Ovary (tissue), 10 donors: ENCODE measurements at places on chromosomes 6 and 20. TPM values are rescaled to one million over a fixed set of nuclear protein-coding genes. Genes with fewer than 3 reads are reported as not detected.

- H3K36me3 ChIP-seq: no peaks in the 10 kb centered on the region
- H3K27ac ChIP-seq: no peak overlapping the region
- H3K4me1 ChIP-seq: no peaks in the 10 kb centered on the region
- no peak for DNase-seq
- no peak overlapping the region for H3K4me3 ChIP-seq
Measured at GRCh38 chr6:18324706-18325042, 60.3 kb upstream of the DEK start.

ATP5F1E gene
- total RNA-seq: 45.4 TPM

DOK5 gene
- total RNA-seq: 0.86 TPM

POPDC3 gene
- total RNA-seq: not detected

GTSF1L gene
- not detected for total RNA-seq

DNA sequence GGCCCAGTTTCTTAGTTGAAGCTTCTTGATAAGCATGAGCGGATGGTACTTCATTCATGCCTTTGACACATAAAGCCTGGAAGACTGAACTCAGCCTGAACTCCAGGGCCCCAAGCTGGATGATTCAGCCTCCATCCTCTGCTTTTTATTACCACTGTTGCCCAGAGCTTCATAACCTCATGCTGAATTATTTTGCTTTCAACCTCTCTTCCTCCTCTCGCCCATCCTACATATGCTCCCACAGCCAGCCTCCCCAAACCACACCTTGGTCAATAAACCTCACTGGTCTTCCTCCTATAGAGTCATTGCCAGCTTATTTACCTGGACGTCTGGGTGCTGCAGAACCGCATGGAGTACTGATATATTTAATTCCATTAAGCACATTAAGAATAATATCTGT lies 59.4 kb downstream of the SLC35B3 start:
- H3K4me3 ChIP-seq: no peak overlapping the region
- no peaks in the 10 kb centered on the region for H3K36me3 ChIP-seq
- no peak overlapping the region for H3K27ac ChIP-seq

DNA sequence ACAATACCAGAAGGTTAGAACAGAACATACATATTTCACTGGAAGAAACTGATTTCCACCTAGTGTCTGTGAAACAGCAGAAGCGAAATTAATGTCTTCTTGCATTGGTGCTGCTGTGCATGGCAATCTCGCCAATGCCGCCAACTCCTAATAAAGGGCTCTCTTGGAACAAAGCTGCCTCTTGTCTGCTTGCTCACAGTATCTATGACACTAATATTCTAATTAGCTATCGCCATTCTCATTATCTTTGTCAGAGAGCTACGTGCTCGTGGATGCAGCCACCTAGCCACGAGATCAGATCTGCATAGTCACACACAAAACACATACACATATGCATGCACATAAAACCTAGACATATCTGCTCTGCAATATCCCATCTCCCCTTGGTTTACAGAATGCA lies 145.9 kb upstream of the OLIG3 start:
- H3K36me3 ChIP-seq: no peaks in the 10 kb centered on the region
- H3K4me3 ChIP-seq: no peak overlapping the region
- H3K27me3 ChIP-seq: no peaks in the 10 kb centered on the region

APOBEC2 gene
- total RNA-seq: not detected

FAM217A gene
- total RNA-seq: not detected

DNA sequence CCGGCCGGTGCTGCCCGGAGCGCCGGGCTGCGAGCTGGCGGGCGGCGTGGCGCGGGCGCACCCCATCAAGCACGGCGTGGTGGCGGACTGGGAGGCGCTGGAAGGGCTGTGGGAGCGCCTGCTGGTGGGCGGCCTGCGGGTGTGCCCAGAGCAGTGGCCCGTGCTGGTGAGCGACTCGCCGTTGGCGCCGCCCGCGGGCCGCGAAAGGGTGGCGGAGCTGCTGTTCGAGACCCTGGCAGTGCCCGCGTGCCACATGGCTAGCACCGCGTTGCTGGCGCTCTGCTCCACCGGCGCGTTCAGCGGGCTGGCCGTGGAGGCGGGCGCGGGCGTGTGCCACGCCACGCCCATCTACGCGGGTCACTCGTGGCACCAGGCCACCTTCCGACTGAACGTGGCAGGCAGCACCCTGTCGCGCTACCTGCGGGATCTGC lies 517 bp downstream of the ACTL10 start:
- peak overlapping the region; percentile 49 for H3K4me3 ChIP-seq
- no peaks in the 10 kb centered on the region for H3K27me3 ChIP-seq
- H3K4me1 ChIP-seq: peaks cover 15% of the 10 kb centered on the region
- H3K27ac ChIP-seq: peak overlapping the region; percentile 94

HLA-DRB1 gene
- 16.6 TPM for total RNA-seq

DNA sequence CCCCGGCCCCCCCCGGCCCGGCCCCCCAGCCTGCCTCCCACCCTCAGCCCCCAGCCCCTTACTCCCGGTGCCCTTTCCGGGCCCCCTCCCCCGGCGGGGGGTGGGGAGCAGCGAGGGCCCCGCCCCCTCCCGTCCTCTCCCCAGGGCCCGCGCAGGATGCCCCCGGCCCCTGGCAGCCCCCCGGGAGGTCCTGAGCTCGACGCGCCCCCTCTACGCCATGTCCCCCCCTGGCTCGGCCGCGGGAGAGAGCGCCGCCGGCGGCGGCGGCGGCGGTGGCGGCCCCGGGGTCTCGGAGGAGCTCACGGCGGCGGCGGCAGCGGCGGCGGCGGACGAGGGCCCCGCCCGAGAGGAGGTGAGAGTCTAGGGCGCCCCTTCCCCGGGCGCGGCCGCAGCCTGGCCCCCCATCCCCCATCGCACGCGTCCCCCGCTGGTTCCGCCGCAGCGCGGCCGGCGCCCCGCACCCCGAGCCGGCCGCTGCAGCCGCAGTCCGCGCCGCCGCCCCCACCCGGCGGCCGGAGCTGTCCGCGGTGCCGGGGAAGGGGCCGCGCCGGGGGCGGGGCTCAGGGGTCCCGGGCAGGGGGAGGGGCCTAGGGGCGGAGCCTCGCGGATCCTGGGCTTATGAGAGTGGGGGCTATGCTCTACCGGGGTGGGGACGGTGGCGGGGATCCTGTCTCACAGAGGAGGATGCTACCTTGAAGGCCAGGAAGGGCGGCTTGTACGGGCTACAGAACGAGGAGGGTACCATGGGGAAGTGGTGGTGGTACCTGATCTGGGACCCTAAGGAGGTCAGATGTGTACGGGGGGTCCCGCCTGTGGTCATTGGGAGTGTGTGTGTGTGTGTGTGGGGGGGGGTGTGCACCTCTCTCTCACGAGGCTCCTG lies 516 bp downstream of the TMEM151B start:
- H3K4me1 ChIP-seq: no peaks in the 10 kb centered on the region
- no peaks in the 10 kb centered on the region for H3K27me3 ChIP-seq
- H3K4me3 ChIP-seq: no peak overlapping the region
- H3K27ac ChIP-seq: no peak overlapping the region

- H3K4me1 ChIP-seq: peaks cover 3% of the 10 kb centered on the region
- no peak overlapping the region for H3K4me3 ChIP-seq
- H3K27me3 ChIP-seq: no peaks in the 10 kb centered on the region
- no peaks in the 10 kb centered on the region for H3K36me3 ChIP-seq
Measured at GRCh38 chr20:19552221-19553180, 205.6 kb upstream of the RIN2 start.

C20orf204 gene
- 1.8 TPM for total RNA-seq

HDGFL1 gene
- not detected for total RNA-seq
